Activated CD4-positive, alpha-beta T cell treated with anti-CD3 and anti-CD28 coated beads for 1 hour (primary cell): ENCODE measurements at places on chromosomes 3 and 15.

DNA sequence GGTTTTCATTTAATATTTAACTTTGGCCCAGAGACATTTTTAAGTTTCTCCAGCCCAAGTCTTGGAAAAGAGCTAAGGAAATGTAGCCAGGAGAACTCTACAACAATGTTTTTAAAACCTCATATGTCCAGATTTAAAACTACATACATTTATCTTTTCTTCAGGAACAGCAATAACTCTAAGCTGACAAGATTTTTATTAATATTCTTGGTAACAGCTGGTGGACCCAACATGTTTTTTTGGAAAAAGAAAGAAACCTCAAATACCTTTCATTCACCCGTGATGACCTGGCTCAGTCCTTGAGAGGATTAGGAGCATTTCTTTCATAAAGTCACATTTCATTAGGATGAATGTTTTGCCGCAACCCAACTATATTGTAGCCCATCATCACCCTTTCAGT, 50.4 kb upstream of the CMSS1 start:
- no peak for DNase-seq

DNA sequence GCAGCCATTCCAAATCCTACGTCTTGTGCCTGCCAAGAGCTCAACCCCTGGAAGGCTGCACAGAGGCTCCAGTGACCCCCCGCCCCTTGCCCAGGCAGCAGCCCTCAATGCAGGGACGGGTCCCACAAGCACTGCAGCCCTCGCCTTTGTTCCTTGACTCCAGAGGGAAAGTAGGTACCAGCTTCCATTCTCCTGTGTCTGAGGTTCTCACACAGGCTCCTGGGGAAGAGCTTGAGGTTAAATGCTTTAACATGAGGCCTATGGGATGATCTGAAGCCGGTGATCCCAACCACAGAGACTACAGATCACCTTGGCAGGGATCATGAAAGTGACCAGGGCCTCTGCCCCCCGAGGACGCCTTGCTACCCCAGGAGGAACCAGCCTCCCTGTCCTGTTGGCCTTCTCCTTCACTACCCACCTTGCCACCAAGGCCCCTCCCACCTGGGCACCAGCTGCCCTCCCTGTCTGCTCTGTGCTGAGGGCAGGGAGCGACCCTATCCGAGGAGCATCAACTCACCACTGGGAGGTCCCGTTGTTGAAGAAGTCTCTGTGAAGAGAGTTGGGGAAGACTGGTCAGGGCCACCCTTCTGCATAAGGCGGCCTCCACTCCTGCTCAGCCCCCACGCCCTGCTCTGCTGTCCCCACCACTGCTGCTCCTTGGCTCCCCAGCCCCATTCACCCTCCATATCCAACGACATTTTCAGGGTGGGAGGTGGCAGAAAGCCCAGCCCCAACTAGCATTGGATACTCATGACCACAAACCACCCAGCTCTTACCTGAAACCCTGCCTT, 95.3 kb downstream of the SEC22A start:
- no peak for DNase-seq

DNA sequence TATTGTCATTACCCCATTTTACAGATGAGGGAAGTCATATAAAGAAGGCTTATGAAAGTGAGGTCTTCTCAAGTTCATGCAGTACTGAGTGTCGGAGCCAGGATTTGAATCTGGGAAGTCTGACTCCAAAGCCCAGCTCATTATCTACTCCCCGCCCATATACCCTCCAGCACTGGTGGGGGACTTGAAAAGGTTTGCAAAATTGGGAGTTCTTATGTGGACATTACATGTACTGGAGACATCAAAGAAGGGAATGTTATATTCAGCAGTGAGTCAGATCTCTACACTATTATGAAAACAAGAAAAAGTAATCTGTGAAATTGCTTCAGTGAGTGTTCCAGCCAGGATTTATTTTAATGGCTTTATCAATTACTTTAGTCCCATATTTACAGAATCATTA, 185.2 kb upstream of the CADPS start:
- DNase-seq, result no peak

- DNase-seq, result no peak
These were observed 508.9 kb upstream of the TBL1XR1 start for GRCh38 chr3:177705976-177706823.

DNA sequence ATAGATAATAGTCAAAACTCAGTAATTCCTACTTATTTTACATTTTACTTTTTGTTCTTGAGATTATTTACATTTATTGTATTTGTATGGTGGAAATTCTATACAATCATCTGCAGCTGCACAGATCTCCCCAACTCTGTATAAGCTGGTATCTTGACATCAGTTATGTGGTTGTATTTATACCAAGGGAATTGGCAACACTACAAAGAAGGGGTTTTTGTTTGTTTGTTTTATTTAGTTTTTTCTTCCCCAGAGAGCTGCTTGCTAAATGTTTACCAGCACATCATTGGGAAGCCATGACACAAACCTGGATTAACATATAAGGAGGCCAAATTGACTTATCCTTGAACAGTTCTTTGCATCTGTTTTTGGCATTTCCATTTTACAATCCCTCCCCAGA, 389.2 kb upstream of the KCNMB2 start:
- DNase-seq, result no peak

DNA sequence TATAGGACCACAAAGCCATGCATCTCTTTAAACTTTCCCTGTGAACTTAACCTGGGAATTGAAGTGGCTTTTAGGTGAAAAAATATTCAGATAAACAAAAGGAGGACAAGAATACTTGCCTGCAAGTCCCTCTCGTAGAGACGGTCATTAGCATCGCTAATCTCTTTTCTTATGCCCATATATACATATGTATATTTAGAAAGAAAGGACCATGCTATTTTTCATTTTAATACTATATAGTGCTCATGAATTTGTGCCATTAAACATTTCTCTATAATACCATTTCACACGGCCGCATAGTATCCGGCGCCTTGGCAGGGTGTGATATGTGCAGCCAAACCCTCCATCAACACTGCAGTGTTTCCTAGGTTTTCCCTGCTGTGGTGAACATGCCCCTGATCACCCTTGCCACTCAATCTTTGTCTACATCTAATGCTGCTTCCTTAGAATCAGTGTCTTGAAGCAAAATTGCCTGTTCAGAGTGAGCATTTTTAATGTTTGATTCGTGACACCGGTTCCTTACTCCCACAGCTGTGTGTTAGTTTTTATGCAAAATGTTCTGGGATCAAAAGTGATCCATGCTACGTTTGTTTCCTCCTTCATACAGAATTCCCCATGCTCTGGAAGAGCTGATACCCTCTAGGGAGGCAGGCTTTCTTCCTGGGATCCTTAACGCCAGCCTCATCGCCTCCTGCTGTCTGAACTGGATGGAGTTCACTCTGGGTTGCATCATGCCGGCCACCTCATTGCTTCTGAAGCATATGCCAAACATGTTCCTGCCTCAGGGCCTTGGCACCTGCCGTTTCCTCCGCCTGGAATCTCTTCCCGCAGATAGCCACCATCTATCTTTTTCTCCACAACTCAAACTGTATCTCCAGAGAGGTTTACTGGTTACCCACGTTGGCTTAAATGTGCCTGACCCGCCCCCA, 118.1 kb downstream of the FBLN2 start:
- no peak for DNase-seq

- DNase-seq, result no peak
These were observed 477.8 kb downstream of the FGF12 start for GRCh38 chr3:192249516-192249915.

GRCh38 chr15:57385923-57386390, 9.7 kb downstream of the CGNL1 start:
- DNase-seq, result no peak

DNA sequence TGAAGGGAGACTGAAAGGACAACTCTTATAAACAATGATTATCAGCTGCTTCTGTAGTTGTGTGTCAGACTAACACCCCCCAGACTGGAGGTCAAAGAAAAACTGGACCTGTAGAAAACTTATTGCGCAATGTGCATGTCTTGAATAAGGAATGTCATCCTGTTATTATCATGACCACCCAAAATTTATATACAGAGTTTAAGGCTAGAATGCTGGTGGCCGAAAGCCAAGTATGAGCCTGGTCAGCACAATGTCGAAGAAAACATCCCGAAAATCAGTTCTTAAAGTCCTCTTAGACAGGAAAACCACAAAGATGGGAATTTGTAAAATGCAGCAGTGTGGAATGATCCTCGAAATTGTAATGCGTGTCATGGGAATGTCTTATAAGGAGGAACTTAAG, 29.3 kb downstream of the RFTN1 start:
- no peak for DNase-seq

DNA sequence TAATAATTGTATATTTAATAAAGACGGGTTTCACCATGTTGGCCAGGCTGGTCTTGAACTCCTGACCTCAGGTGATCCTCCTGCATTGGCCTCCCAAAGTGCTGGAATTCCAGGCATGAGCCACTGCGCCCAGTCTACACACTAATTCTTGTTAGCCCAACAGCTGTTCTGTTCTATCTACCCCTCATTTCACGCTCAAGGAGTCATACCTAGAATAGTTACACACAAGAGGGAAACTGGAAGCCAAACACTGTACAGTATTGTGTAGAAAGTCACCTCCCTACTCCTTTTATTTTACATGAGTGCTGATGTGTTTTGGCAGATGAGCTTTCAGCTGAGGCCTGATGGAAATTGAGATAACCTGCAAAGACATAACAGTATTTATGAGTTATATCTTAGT, 13.4 kb upstream of the CTDSPL2 start:
- no peak for DNase-seq

GRCh38 chr15:74414081-74414580, 19.6 kb downstream of the SEMA7A start:
- no peak for DNase-seq

GRCh38 chr15:35136321-35137189, 51.5 kb upstream of the NANOGP8 start:
- DNase-seq, result no peak

DNA sequence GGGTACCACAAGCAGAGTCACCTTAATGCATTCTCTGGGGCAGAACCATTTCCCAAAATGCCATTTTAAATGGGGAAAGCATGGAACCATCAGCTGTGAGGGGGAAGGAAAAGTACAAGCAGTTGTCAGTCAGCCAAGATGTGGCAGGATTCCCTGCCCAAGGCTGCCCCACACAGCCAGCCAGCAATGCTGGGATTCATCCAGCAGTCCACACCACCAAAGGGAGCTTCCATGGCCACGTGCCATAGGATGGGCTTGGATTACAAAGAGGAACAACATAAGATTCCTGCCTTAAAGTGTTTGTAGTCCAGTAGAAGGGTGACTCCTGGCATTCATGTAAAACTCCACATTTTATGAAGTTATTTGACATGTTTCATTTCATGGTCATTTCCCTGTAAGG, 233.3 kb downstream of the SHOX2 start:
- no peak for DNase-seq

DNA sequence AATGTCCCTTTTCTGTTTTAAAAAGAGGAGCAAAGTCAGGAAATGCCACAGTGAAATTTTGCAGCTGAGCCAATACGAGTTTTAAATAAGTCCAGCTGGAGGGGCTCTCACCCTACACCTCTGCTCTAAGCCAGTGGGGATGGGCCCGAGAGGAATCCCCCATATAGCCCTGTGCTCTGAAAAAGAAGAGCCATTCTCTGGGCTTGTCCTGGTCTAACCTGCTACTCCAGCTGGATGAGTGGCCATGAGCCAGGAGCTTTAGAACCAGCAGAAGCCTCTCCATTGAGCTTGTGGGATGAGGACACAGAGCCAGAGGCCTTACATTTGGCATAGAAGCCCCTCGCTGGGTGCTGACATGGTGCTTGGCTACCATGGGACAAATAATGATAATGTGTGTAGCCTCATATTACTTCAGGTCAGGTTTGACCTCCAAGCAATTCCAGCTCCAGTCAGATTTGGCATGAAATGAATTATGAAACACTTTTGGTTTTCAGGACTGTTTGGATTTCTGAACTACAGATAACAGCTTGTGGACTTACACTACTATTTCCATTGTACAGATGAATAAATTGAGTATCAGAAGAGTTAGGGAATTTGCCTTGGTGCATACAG, 172.4 kb downstream of the CHST2 start:
- DNase-seq, result no peak
